Keratinocyte (primary cell): ENCODE measurements at places on chromosomes 2 and 18. TPM values are rescaled to one million over a fixed set of nuclear protein-coding genes. Genes with fewer than 3 reads are reported as not detected.

Gene HOXD13
- polyA plus RNA-seq = not detected in 3 replicates

Gene GCG
- polyA plus RNA-seq = not detected in 3 replicates

Gene C1QL2
- not detected in 3 replicates for polyA plus RNA-seq

Gene MYO7B
- polyA plus RNA-seq = not detected in 3 replicates

Gene TGFA
- polyA plus RNA-seq = 26.6 to 71.8 TPM (median 51.7 TPM) in 3 replicates

Gene SNTG2
- 0.09 TPM in 1 of 3 replicates, not detected in the others for polyA plus RNA-seq

Gene UCN
- polyA plus RNA-seq = 0.08 to 0.59 TPM (median 0.10 TPM) in 3 replicates

Gene ALLC
- polyA plus RNA-seq = not detected in 3 replicates

Gene RFTN2
- polyA plus RNA-seq = 0.18 to 0.37 TPM (median 0.25 TPM) in 3 replicates

Gene LAMA3
- polyA plus RNA-seq = 1,944 to 2,775 TPM (median 2,231 TPM) in 3 replicates

Gene NCKAP5
- 3.0 to 3.6 TPM (median 3.1 TPM) in 3 replicates for polyA plus RNA-seq

Gene UGT1A4
- polyA plus RNA-seq = 0.77 to 2.4 TPM (median 2.0 TPM) in 3 replicates

Gene SPATA3
- polyA plus RNA-seq = not detected in 3 replicates

Gene IMP4
- polyA plus RNA-seq = 75.8 to 127 TPM (median 111 TPM) in 3 replicates
